ENCODE measurements at places on chromosomes 16 and 17.

GRCh38 chr17:557371-557770 lies 157.3 kb downstream of the VPS53 start:
- DNase-seq: no peak

DNA sequence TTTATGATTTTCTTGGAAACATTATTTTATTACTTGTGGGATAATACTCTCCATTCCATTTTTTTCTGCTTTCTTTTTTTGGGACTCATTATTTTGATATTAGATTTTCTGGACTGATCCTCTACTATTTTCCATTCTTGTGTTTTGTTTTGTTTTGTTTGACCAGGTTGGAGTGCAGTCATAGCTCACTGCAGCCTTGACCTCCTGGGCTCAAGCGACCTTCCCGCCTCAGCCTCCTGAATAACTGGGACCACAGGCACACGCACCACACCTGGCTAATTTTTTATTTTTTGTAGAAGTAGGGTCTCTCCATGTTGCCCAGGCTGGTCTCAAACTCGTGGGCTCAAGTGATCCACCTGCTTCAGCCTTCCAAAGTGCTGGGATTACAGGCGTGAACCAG lies 44.1 kb downstream of the RBBP6 start:
- DNase-seq: no peak

DNA sequence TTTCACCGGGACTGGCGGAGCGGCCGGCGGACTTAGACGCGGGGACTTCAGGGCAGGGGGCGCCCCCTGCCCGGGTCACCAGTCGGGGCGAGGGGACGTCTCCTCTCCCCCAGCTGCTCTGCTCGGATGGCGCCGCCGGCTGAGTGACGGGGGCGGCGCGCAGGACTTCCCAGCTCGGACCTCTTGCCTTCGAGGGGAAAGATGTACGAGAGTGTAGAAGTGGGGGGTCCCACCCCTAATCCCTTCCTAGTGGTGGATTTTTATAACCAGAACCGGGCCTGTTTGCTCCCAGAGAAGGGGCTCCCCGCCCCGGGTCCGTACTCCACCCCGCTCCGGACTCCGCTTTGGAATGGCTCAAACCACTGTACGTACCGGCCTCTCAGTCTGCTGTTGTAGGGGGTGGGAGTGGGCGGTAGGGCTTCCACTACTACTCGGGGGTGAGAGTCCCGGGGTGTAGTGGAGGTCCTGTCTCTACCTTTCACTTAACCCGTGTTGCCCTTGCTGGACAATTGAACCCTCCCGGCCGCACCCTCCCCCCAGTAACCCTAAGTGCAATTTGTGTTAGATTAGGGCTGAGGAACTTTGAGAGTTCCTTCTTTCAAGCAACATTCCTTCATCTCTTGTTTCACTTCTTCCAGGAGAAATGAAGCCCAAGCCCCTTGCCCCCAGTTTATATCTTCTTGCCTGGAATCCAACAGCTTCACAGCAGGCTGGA lies 21.9 kb downstream of the GJD3 start:
- DNase-seq: no peak

- DNase-seq: no peak
These were observed 27.6 kb upstream of the CIBAR2 start for GRCh38 chr16:85139881-85140339.

GRCh38 chr16:47966325-47966724 lies 189.5 kb downstream of the ABCC12 start:
- no peak for DNase-seq

DNA sequence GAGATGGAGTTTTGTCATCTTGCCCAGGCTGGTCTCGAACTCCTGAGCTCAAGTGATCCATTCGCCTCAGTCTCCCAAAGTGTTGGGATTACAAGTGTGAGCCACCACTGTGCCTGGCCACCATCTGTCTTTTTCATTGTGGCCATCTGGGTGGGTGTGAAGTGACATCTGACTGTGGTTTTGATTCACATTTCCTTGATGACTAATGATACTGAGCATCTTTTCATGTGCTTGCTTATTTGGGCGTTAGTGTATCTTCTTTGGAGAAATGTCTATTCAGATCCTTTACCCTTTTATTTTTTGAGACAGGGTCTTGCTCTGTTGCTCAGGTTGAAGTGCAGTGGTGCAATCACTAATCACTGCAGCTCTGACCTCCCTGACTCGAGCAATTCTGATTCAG lies 53.9 kb upstream of the ERN1 start:
- no peak for DNase-seq

DNA sequence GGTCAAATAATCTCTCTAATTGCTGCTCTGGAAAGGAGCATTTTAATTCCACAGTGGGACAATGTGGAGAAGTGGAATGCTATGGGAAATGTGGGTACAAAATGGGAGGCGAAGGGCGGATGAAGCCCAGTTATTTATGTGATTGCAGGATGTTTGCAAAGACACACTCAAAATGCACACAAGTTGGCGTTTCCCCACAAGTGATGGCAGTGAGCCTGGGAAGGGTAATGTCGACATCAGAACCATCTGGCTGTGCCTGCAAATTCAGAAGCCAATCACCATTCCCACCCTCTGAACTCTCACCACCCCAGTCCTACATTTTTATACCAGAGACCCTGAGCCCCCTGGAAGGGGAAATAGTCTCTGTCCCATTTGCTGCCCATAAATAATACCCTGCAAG lies 201.1 kb downstream of the SOX9 start:
- DNase-seq: no peak

DNA sequence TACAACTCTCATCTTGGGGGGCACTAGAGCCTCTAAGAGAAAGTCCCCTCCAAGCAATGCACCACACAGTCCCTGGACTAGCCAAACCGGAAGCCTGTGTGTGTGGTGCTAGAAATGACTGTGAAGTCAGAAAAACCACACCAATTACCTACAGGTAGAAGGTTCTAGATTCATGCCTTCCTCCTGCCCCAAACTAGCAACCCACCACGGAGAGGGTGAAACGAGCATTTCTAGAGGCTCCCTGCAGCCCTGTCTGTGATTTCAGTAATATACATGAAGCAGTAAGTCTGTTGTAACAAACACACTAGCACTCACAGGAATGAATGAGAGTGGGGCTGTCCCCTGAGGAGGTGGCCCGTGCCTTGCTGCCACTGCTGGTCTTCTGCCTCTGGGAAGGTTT lies 13.6 kb downstream of the ZFHX3 start:
- DNase-seq: no peak

- DNase-seq: no peak
These were observed 21.6 kb upstream of the PSMC5 start for GRCh38 chr17:63805591-63805990.
